Cardiac fibroblast (primary cell): ENCODE measurements at places on chromosomes 2 and 18.
A peak's percentile ranks its signal among the peaks of the same experiment; 100 is the strongest.

- peak; percentile 3 for DNase-seq
Observed at GRCh38 chr18:73948497-73948896, 199.1 kb downstream of the FBXO15 start.

DNA sequence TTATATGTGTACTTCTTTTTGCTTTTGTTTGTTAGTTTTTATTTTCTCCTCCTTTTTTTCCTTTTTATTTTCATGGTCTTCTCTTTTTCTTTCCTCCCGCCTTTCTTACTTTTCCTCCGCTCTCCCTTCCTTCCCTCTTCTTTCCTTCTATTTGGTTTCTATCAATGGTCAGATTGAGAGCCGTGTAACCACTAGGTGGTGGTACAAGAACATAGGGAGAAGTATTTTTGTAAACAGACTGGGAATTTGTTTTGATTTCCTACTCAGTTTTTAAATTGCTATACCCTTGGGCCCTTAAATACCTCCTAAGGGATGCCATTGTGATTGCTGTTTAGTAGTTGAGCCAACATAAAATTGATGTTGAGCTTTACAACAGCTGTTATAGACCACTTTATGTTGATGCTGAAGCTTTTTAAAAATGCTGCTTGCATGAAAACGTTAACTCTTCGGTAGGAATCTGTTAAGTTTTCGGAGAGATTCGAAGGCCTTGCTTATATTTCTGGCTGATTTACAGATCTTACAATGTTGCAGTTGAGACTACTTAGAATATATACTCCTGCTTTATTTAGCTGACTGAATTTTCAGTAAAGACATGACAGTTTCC lies 124.2 kb downstream of the UBE2E3 start:
- peak; percentile 80 for DNase-seq

GRCh38 chr2:120786038-120786960 lies 50.6 kb downstream of the GLI2 start:
- no peak for DNase-seq

GRCh38 chr2:219592736-219593135 lies 4.9 kb upstream of the STK11IP start:
- DNase-seq = no peak

DNA sequence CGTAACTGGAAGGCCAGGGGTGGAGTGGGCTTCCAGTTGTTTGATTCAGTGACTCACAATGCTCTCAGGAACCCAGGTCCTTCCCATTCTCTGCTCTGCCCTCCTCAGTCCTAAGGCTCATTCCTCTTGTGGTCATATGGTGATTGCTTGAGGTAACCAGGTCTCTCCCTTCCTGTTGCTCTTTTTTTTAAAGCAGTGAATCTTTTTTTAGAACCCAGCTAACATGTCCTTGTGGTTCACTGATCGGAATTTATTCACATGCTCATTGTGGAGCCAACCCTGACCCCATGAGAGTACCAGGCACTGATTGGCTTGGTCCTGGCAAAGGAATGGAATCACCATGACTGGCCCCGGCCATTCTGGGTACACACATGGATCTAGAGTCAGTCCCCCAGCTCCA lies 7.4 kb downstream of the THNSL2 start:
- no peak for DNase-seq

GRCh38 chr2:237471438-237472186 lies 15.4 kb upstream of the MLPH start:
- DNase-seq = peak; percentile 79

GRCh38 chr2:171407030-171407675 lies 26.6 kb downstream of the METTL8 start:
- no peak for DNase-seq

DNA sequence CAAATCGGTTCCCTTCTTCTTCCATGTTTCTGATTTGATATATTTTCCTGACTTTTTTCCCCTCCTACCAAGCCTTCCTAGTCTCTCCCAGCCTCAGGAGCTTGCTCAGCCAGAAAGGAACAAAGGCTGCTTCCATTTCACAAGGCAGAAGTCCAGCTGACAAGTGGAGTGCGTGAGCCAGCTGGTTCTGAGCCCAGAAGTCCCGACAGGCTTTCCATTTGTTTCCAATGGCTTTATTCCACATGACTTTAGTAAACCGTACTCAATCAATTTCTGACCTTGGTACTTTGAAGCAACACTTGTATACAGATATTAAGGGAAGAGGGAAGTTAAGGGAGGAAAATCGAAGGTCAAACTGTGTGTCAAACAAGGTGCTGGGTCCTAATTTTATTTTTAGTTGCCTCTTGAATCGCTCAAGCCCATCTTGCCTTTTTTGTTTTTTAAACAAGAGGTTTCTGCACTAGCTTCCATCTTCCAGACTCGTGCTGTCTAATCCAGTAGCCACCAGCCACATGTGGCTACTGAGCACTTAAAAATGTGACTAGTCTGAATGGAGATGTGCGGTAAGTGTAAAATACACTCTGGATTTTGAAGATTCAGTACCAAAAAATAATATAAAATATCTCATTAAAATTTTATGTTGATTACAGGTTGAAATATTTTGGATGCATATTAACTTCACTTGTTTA lies 36.2 kb downstream of the WIPF1 start:
- peak; percentile 81 for DNase-seq

- DNase-seq = peak; percentile 65
Observed at GRCh38 chr2:937530-937929, 13.1 kb upstream of the SNTG2 start.

DNA sequence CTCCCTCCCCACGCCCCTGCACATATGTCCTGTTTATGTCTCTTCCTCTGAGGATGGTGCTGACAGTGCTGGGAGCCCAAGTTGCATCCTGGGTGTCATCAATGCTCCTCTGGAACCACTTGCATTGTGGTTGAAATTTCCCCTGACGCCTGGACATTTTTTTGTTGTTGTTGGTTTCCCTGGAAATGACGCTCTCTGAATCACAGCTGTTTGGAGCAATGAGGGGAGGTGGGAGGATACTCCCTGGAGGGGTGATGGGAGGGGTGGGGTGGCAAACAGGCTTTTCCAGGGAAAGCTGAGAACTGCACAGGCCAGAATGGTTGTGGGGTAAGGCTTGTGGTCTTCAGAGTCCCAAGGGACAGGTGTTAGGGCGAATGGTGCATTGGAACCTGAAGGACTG lies 29.6 kb downstream of the CELF4 start:
- peak; percentile 9 for DNase-seq

DNA sequence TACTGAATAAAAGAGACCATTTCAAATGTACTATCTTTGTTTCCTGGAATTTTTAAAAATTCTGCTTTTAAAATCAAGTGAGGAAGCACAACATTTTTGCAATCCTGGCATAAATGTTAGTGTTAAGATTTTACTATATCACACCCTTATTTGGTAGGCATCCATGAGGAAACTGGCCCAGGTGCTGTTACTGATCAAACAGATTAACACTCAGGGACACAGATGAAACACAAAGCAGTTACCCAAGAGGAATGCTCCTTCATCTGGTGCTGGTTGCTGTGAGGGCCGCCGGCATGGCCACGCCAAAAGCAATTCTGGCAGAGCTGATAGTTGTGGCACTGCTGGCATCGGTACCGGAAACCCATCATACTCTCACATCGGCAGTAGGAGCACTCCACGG lies 96.8 kb downstream of the DTNB start:
- no peak for DNase-seq

GRCh38 chr2:211259831-211260476 lies 703.6 kb downstream of the CPS1 start:
- DNase-seq = no peak

DNA sequence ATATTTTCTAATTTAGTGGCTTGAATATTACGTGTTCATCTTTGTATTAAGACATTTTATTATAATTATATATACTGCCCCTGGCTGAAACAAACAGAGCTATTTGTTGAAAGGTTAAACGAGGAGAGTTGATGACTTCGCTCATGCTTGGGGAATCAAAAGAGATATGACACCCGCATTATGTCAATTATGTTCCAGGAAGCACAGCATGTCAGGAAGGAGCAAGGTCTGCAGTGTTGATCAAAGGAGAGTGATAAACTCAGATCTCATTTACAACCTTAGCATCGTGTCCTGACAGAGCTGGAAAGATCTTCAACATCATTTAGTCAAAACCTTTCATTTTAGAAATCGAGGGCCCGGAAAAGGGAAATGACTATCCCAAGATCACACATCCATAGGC lies 510.1 kb downstream of the TDRD15 start:
- no peak for DNase-seq

GRCh38 chr18:48675912-48676311 lies 137.1 kb downstream of the CTIF start:
- DNase-seq = no peak

- DNase-seq = no peak
Observed at GRCh38 chr2:240795454-240795853, 24.6 kb downstream of the KIF1A start.

DNA sequence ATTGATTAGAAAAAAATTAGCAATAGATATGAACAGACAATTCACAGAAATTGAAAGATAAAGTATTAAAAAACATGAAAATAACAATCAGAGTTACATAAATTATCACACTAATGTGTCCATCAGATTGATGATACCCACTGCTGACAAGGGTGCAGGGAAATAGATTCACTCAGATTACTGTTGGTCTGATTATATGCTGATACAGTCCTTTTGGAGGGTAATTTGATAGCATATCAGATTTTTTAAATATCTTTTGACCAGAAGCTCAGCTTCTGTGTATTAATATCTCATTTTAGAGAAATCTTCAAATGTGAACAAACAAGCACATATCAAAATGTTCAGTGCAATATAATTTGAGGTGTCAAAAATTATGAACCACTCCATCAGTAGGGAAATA lies 157.9 kb upstream of the EPC2 start:
- no peak for DNase-seq
